ENCODE measurements at places on chromosomes 7 and 10.

DNA sequence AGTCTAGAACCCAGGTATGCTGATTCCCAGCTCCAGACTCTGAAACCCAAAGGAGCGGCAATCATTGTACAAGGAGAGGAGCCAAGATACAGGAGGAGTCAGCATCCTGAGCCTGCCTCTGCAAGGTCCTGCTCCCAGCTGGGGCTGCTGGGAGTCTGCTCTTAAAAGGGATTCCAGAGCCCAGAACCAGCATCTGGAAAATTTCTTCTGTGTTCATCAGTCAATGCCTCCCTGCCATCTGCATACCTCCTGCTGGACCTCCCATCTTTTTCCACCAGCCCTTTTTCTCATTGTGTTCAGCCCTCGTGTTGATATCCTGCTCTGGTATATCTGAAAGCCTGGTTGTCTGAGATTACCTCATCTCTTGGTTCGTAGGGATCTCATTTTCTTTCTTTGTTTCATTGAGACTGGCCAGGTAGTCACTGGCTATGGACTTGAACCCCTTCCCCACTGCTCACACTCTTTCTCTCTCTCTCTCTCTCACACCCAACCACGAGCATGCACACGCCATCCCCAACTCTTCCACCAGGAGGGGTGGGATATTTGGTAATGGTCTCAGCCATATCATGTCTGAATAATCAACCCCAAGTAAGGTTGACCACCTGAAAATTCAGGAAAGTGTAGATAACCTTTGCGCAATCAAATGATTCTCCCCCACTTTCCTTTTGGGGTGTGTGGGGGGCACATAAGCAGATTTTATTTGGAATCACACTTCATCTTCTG, 608.8 kb downstream of the LRMDA start:
- DNase-seq: no peak

- no peak for DNase-seq
Measured at GRCh38 chr7:68446183-68446582, 1152.1 kb upstream of the AUTS2 start.

DNA sequence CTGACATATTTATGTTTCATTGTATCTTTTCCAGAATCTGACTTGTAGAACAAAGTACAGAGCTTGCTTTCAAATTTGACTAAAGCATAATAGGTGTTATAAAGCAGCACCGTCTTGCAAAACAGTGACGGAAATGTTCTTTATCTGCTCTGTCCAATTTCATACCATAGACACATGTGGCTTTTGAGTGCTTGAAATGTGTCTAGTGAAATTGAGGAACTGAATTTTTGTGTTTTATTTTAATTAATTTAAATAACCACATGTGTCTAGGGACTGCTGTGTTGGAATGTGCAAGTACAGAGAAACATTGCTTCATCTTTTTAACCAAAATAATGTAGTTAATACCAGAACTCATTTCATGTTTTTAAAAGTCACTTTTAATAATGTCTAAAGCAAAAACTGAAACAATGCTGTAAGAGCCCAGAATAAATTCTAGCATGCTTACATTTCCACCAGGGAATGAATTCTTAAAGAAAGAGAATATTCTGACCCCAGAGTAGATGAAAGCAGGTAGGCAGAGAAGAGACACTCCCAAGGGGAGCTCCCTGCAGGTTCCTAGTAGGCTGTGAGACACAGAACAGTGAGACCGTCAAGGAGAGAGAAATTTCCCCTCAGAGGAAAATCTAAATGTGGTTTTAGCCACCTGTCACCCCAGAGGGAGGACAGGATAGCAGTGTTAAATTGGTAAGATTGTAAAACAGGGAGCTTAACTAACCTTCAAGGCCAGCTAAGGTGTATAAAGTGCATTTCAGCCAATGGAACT, 175.3 kb upstream of the KMT2E start:
- DNase-seq: no peak

DNA sequence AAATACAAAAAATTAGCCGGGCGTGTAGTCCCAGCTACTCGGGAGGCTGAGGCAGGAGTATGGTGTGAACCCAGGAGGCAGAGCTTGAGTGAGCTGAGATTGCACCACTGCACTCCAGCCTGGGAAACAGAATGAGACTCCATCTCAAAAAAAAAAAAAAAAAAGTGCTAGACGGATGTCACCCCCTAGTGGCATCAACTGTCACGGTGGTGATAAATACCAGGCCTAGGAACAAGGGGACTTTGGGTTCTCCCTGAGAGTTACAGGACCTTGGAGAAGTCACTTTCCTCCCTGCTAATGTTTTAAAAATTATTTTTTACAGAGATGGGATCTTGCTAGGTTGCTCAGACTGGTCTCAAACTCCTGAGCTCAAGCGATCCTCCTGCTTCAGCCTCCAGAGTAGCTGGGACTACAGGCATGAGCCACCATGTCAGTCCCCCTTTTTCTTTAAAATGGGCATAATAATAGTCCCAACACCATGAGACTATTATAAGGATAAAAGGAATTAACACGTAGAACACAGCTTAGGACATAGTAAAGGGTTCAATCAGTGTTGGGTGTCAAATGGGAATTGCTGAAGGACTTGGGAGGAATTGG, 2.6 kb upstream of the TMEM130 start:
- DNase-seq: no peak

DNA sequence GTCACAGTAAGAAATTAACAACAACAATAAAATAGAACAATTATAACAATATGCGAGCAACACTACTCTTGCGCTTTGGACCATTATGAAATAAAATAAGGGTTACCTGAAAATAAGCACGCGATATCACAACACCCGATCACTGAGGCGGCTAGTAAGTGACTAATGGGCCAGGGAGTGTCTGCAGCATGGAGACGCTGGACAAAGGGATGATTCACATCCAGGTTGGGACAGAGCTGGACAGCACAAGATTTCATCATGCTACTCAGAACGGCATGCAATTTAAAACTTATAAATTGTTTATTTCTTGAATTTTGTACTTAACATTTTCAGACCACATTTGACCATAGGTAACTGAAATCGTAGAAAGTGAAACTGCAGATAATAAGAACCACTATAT, 15.6 kb downstream of the HIBADH start:
- DNase-seq: no peak

DNA sequence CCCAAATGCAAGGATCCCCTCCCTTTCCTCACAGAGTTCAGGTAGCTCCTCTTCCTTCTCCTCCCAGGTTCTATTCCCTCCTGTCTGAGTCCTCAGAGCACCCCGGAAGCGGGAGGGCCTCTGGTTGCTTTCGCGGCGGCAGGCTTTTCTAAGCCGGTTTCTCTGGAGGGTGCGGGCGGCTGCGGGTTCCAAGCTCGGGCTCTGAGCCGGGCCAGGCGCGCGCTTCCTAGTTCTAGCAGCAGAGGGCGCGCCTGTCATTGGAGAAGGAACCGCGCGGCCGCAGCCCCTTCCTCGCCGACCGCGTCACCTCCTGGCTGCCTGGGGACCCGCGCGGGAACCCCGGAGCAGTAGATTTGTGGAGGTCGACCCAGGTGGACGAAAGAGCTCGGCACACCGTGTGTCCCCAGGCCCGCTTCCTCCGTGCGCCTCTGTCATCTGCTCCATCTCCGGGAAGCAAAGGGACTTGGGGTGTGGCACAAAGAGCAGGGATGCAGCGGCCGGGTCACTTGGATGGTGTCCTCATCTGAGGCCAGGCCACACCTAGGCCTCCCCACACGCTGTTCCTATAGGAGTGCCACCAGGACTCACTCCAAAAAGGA, 389.0 kb upstream of the PODXL start:
- peak; percentile 23 for DNase-seq

DNA sequence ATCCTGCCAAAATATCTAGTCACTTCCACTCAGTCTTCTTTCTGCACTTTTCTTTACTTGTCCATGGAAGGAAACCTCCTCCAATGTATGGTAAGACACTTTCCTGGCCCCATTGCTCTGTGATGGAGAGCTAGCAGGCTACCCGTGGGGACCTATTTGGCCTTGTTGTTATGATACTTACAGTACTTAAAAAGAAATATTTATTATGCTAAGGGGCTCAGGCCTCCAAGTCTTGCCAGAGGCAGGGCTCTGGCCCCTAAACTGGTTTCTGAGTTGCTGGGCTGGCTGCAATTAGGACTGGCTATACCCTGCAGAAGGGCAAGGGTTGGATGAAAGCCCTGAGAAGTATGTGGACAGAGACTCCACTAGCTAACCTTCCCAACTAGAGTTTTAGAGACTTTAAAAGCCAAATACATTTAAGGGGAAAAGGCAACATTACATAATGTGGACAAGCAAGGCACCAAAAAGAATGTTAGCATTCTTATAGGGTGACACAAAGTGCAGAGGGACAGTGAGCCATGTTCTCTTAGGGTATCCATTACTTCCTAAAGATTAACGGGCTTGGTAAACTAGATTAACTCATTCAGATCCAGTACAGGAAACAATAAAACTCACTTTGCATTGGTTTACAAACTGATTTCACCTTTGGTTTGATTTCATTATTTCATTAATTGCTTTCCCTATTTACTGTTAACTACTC, 84.9 kb upstream of the INHBA start:
- no peak for DNase-seq
